Stimulated activated CD8-positive, alpha-beta memory T cell treated with anti-CD3 and anti-CD28 coated beads, Interleukin-15, amount 100 ng/mL, for 4 hours (primary cell): ENCODE measurements at places on chromosomes 3 and 15.

DNA sequence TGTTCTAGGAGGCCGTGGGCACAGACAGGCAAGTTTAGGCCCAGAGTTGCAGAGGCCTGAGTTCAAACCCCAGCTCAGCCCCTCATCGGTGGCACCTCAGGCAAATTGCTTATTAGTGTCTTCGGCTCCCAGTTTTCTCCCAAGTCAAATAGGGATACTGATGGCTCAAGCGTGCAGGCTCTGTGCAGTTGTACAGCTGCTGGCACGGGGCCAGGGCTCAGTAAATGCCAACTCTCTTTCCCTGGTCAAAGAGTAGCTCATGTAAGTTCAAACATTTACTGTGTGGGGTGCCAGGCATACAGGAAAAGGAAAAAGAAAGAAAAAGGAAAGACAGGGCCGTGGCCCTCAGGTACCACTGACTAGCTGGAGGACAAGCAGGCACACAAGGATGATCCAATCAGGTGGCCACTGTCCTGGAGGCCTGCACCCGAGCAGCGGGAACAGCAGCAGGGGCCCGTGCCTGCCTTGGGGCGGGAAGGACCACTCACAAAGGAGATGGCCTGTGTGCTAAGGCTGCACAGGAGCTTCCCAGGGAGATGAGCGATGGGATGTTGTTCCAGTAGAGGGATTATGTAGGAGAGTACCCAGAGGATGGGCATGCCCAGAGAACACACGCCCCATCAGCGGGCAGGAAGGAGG is 70.8 kb downstream of the TBC1D2B start:
- no peak for DNase-seq

DNA sequence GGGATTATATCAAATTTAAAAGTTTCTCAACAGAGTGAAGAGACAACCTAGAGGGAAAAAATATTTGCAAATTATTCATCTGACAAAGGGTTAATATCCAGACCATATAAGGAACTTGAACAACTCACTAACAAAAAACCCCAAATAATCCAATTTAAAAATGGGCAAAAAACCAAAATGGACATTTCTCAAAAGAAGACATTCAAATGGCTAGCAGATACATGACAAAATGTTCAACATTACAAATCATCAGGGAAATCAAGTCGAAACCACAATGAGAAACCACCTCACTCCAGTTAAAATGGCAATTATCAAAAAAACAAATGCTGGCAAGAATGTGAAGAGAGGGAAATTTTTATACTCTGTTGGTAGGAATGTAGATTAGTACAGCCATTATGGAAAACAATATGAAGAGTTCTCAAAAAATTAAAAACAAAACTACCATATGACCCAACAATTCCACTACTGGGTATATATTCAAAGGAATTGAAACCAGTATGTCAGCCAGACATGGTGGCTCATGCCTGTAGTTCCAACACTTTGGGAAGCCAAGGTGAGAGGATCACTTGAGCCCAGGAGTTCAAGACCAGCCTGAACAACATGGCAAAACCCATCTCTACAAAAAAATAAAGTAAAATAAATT is 88.5 kb downstream of the CSNK1G1 start:
- DNase-seq = no peak

DNA sequence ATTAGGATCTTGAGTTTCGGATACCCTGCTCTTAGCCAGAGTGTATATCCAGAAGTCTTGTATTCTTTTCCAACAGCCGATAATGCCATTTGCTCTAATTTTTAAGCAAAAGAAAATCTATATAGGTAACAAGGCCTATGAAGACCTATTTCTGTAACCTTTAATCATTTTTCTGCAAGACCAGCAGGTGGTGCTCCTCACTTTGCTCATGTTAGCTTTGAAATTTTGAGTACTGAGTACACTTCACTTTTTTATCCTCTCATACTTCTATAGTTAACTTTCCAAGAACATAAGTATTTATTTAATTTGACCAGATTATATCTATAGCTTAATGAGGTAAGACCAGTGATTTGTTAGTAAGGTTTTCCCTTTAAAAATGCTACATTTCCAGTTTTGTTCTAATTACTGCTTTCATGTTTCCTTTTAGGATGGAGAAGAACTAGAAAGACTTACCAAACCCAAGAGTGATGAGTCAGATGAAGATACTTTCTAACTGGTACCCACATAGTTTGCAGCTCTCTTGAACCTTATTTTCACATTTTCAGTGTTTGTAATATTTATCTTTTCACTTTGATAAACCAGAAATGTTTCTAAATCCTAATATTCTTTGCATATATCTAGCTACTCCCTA is 20.5 kb downstream of the SLC35A5 start:
- no peak for DNase-seq

DNA sequence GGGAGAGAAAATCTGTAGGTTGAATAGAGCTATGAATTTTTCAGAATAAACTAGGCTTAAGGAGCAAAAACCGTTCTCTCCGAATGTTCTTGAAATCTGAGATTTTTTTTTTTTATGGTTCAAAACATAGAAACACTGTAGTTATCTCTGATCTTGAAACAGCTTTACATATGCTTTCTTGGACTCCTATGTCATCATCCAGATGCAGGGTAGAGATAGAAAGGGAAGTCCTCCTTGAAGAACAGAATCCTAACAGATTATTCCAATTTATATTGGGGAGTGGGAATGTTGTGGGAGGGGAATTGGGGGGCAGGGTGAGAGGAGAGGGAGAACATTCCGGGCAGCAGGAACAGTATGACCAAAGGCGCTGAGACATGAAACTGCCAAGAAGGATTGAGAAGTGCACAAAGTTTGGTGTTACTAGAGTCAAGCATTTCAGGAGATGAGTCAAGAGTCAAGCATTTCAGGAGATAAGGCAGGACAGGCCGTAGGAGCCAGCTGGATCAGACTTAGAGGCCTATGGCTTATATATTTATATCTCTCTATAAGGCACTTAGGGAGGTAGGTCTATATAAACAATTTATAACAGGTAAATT is 21.9 kb upstream of the ST3GAL6 start:
- no peak for DNase-seq

DNA sequence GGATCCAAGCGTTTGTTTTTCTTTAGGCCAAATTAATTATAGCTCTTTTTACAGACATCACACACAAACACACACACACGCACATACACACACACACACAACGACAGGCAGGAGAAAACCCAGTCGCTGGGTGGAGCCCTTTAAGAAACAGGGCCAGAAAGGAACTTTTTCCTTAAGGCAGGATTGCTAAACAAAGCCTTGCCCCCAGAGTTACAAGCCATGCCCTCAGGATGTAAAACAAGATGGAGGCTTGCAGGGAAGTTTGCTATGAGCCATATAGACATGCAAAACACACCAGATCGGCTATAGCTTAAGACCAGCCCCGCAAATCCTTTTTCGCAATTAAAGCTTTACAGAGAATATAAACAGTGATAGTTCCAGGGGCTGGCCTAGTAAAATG is 16.3 kb upstream of the IQCF2 start:
- DNase-seq = no peak

- DNase-seq = no peak
Observed at GRCh38 chr3:115666920-115667737, 43.8 kb downstream of the GAP43 start.

GRCh38 chr3:67906261-67906660 is 251.8 kb upstream of the SUCLG2 start:
- no peak for DNase-seq

- no peak for DNase-seq
Observed at GRCh38 chr3:117809186-117810081, 1099.9 kb downstream of the TUSC7 start.

DNA sequence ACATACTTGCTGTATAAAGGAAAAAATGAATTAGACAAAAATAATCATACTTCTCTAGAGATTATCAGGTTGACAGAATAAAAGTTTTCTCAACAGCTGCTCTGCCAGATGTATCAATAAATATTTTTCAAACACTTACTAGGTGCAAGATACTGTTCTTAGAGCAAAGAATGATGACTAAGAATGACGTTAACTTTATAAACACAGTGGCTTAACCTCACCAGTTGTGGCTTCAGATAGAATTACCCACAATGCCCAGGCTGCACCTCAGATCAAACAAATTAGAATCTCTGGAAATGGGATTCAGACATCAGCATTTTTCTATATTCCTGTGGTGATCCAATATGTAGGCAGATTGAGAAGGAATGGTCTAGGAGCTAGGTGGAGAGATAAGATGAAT is 422.4 kb upstream of the ATP11B start:
- no peak for DNase-seq

DNA sequence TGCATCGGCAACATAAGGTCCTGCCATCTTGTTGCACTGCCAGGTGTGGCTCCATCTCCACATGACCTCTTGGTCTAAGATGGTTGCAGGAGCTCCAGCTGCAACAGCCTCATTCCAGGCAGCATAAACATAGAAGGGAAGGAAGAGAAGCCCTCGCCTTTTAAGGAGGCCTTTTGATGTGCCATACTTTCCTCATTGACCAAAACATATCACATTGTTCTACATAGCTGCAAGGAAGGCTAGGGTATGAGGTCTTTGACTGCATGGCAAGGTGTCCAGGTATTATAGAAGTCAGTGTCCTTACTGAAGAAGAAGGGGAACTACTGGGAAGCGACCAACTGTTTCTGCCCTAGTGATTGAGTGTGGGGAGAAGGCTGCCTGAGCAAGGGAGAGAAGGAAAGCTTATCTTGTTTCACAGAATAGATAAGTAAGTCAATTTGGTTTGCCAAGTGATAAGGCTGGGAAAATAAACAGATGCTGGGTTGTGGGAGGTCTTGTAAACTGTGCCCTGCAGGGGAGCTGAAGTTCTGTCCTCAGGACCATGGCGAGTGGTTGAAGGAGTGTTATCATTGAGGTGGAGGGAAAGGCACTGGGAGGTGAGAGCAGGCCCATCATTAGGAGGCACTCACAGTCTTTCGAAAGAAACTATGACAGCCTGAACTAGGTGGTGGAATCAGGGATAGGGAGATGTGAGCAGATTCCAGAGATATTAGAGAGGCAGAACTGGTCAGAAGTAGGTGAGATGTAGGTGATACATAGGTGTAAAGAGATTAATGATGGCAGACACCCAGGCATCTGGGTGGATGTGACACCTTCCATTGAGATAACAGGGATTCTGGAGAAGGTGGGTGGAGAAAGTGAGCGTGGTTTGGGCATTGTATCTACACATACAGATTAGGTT is 93.8 kb upstream of the IGF1R start:
- no peak for DNase-seq

GRCh38 chr3:22419261-22419660 is 668.3 kb upstream of the ZNF385D start:
- DNase-seq = no peak

DNA sequence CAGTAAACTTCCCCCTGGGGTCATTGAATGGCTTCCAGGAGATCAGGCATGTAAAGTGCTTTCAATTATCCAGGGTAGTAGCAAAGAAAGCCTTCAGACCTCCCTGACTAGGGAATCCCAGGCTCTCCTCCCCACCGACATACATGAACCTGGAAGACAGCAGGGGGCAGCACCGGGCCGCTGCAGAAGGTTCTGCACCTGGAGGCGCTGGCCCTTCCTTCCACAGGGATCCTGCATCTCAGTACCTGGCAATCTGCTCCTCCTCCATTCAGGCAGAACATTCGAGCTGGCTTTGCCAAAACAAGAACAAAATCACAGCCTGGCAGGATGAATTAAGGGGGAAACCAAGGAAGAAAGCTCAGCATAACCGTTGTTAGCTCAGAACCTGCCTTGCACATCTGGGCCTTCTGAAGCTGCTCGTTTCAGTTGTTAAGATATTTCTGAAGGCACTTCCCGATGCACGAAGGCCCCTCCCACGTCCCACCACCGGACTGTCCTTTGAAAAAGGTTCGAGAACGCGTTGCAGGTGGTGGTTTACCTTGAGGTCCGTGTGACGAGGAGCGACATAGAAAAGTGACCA is 237.7 kb downstream of the SLCO3A1 start:
- no peak for DNase-seq

DNA sequence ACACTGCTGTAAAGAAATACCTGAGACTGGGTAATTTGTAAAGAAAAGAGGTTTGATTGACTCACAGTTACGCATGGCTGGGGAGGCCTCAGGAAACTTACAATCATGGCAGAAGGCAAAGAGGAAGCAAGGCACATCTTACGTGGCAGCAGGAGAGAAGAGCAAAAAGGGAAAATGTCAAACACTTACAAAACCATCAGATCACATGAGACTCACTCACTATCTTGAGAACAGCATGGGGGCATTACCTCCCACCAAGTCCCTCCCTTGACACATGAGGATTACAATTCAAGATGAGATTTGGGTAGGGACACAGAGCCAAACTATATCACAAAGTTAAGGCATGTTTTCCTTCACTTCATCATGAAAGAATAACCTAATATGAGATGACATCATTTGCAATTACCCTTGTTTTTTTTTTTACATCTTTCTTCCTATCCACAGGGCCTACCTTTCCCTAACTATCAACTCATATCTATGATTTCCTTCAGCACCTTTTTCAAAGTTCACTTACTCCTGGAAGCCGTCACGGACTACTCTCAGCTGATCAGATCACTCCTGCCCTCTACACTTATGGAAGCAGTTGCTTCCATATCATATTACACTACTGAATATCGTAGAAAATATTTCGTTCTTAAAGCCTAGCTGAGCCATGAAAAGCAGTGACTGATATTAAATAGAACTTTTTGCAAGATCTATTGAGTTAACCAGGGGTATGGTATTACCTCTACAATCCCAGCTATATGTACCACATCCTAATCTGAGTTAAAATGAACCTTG is 25.5 kb upstream of the ATP8B4 start:
- no peak for DNase-seq

- no peak for DNase-seq
Observed at GRCh38 chr3:146148468-146148931, 12.5 kb downstream of the PLOD2 start.

DNA sequence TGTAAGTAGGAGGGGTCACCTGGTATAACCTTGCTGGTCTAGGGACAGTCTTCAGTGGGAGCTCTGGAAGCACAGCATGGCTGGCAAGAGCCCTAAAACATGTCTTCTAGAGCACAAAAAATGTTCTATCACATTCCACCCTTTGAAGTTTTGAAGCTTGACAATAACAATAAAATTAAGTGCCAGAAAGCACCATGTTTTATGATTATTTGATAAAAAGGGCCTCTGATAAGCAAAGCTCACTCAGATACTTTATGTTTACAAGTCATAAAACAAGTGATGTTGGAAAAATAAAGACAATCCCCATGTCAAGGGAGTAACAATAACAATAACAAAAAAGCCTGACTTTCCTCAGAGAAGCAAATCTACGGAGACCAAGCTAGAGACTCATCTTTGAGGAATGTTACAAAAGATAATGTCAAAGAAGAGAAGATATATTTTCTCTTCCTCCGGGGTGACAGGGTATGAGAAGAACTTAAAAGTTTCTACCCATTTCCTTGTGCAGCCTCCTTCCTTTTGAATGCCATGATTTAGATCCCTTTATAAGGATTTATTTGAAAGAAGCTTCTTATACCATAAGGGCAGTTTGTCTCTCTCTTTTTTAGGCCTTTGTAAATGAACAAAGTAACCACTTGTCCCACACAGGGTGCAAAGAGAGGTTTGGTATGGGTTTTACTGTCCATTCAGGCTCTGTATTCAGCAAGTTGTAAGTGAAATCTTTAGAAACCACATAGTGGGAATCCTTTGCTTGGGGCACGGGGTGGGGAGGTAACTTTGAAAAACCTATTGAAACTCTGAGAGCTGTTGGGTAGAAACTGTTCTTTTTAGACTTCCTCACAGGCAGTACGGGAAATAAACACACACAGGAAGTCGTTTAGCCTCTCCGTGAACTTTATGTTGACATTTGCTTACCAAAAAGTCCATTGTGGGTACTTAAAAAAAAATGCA is 109.6 kb upstream of the RBMS3 start:
- DNase-seq = no peak

- DNase-seq = no peak
Observed at GRCh38 chr3:169085827-169086226, 577.7 kb downstream of the MECOM start.
